ENCODE measurements at places on chromosomes 7 and 10. TPM values are rescaled to one million over a fixed set of nuclear protein-coding genes. Genes with fewer than 3 reads are reported as not detected.

Gene GIMAP5
- total RNA-seq, result 75.5 TPM

Gene DNMBP
- total RNA-seq, result 4.3 TPM

Gene MCM7
- 526 TPM for total RNA-seq

GRCh38 chr7:39720586-39720985, 97.2 kb downstream of the RALA start:
- DNase-seq, result no peak

DNA sequence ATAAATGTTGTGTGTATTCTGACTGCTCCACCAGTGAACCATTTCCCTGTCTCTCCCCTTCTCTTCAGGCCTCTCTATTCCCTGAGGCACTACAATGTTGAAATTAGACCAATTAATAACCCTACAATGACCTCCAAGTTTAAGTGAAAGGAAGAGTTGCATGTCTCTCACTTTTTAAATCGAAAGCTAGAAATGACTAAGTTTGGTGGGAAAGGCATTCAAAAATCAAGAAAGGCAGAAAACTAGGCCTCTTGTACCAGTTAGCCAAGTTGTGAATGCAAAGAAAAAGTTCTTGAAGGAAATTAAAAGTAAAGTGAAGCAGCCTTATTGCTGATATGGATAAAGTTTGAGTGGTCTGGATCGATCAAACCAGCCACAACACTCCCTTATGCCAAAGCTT, 198.3 kb upstream of the YAE1 start:
- DNase-seq, result no peak

DNA sequence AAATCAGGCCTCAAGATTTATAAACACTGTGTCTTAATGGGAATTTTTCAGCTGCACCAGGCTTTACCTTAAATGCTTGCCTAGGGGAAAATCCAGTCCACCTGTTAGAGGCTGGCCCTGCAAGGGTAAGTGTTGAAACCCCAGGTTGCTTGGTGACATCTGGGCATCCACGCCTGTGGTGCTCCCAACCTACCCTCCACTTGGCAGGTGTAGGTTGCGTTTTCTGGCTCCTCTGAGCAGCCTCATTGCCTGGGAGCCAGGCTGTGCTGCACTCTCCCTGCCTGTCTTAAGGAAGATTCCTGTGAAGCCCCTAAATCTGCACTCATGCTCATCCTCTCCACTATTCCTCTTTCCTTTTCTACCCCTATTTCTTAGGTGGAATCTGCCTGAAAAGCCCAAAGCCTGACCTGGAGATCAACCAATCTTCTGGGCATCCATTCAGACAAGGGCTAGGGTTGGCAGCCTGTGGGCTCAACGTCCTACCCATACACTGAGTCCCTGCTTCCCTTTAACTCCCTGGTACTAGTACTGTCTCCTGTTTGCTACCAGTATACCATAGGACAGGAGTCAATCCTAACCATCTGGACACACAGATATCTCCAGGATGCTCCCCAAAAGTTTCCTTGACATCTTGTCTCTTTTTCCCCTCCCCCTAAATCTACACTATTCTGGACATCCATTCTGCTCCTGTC, 150.4 kb downstream of the PDE1C start:
- no peak for DNase-seq

DNA sequence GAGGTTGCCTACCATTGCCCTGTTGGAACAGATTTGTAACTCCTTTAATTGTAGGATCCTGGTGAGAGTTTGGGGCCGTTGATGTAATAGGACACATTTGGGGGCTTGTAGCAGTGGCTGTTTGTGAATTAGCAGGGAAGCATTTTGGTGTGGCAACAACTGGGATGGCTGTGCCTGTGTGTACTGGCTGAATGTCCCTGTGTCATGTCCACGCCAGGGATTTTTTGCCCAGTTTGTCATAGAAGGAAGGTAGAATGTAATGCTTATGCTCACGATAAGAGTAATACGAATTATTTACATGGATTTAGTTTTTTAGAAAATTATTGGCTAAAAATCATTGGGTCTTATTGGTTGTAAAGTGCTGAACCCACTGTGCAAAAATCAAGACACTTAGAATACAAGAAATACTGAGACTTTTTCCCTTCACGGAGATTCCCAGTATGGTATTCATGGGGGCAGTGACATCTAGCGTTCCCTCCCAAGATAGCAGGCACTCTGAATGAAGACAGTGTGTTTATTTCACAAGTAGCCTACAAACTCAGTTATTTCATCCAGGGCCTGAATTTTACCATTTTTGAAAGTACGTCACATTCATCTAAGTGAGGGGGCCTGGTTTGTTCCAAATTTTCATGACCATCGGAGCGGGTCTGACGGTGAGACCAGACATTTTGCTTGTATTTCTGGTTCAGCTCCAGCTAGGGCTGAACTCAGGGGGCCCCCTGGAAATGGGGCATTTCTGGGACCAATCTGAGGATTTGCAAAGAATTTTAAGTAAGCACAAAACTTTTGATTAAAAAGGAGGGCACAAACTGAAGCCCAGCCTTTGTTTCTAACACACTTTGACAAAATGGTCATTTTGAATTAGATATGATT, 74.7 kb downstream of the CACNB2 start:
- no peak for DNase-seq

DNA sequence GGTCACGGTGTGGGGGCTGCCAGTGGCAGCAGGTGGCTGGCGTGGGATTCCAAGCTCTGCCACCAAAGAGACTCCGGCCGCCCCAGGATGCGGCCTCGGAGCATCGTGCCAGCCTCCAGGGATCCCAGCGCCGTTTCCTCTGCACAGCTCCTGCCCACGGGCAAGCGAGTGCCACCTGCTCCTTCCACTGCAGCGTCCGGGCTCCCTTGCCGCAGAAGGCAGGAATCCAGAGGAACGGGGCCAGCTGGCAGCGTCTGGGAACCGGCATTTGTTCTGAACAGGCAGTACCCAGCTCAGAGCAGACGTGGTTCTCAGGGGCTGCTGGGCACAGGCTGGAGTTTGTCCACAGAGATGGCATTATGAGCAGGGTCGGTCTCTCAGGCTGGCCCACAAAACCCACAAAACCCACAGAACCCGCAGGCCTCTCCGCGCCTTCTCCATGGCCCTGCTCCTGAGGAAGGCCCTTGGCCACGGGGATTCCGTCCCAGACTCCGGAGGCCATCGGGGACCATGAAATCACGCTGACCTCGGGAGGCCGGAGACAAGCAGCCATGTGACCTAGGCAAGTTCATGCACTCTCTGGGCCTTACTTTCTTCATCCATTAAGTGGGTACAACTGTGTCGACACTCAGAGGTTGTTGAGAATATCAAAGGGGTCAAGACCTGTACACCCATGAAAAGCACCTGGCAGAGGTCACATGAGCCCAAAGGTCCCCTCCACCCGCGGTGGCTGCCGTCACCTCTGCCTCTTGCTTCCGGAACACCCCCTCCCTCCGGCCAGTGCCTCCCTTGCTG, 72.1 kb upstream of the TNRC18 start:
- no peak for DNase-seq

GRCh38 chr7:4195660-4196059, 486.4 kb upstream of the FOXK1 start:
- no peak for DNase-seq

DNA sequence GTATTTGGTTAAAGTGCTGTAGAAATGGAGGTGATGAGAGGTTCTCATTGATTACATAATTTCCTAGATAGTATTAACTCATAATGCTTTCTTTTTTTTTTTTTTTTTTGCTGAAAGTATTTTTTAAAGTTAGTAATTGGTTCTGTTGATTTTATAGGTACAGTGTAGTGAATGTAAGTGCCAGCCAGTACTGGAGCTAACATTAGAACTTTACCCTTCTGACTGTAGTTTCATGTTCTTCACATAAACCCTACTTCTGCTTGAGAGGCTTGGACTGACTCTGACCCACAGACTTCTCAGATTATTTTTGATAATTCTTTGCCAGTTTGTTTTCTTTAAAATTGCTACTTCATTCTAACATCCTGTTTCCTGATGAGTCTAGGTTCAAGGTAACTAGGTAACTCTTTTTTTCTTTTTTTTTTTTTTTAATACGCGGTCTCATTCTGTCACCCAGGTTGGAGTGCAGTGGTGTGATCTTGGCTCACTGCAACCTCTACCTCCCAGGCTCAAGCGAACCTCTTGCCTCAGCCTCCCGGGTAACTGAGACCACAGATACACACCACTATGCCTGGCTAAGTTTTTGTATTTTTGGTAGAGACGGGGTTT, 92.2 kb upstream of the OIT3 start:
- DNase-seq, result no peak
